CD4-positive, alpha-beta T cell (primary cell): ENCODE measurements at places on chromosomes 1 and 21. TPM values are rescaled to one million over a fixed set of nuclear protein-coding genes. Genes with fewer than 3 reads are reported as not detected.

SPATA45 gene
- total RNA-seq: not detected

HES3 gene
- not detected for total RNA-seq

- no peaks in the 10 kb centered on the region for H3K36me3 ChIP-seq
- H3K4me3 ChIP-seq: no peak overlapping the region
- no peak overlapping the region for H3K27ac ChIP-seq
- no peak for DNase-seq
- H3K27me3 ChIP-seq: no peaks in the 10 kb centered on the region
- H3K4me1 ChIP-seq: peaks cover 3% of the 10 kb centered on the region
Measured at GRCh38 chr1:183179033-183179432, 7.0 kb upstream of the LAMC2 start.

GRCh38 chr1:225474986-225475820 lies 47.4 kb upstream of the LBR start:
- DNase-seq: peak; percentile 69
- no peaks in the 10 kb centered on the region for H3K27me3 ChIP-seq
- H3K4me3 ChIP-seq: no peak overlapping the region
- H3K36me3 ChIP-seq: no peaks in the 10 kb centered on the region
- H3K4me1 ChIP-seq: peaks cover 55% of the 10 kb centered on the region

ICOSLG gene
- 22.2 TPM for total RNA-seq

OR2T2 gene
- total RNA-seq: not detected

DNA sequence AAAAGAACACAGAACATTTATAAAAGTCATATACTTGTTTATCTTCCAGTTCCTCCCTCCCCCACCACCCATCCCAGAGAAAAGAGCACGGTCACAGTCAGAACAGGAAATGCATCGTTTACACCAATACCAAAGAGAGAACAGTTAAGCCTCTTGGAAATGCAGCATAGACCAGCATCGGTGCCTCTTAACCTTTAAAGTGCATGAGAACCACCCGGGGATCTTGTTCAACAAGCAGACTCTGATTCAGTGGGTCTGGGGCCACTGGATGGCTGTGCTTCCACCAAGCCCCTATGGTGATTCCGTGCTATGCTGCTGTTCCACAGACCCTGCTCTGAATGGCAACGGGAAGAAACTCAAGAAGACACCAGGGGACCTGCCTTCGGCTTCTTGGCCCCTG lies 19.2 kb downstream of the FAM89A start:
- no peak overlapping the region for H3K27ac ChIP-seq
- H3K4me3 ChIP-seq: no peak overlapping the region
- peaks cover 4% of the 10 kb centered on the region for H3K4me1 ChIP-seq
- H3K36me3 ChIP-seq: no peaks in the 10 kb centered on the region

DNA sequence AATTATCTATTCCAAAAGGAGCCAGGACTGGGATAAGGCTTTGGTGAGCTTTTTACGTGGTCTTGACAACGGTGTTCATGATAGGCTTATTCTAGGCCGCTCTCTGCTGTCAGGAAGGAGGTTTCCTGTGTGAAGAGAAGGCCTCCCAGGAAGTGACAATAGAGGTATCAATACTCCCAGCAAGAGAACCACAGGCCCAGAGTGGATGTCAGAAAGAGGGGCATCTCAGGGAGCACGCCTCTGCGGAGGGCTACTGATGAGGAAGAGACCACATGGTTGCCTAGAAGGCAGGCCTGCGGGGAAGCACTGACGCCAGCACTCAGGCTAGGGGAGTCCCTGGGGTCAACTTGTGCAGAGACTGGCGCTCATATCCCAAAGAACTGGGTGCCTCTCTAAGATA lies 60.4 kb downstream of the ITPKB start:
- no peak for DNase-seq
- peak overlapping the region; percentile 93 for H3K27ac ChIP-seq
- peak overlapping the region; percentile 1 for H3K4me3 ChIP-seq
- H3K27me3 ChIP-seq: no peaks in the 10 kb centered on the region
- H3K4me1 ChIP-seq: peaks cover 98% of the 10 kb centered on the region

TDRD10 gene
- total RNA-seq: not detected

- H3K27ac ChIP-seq: no peak overlapping the region
- no peaks in the 10 kb centered on the region for H3K27me3 ChIP-seq
- H3K4me3 ChIP-seq: no peak overlapping the region
Measured at GRCh38 chr1:11198257-11198656, 9.1 kb downstream of the ANGPTL7 start.

RGSL1 gene
- total RNA-seq: not detected

RHCE gene
- total RNA-seq: 0.25 TPM

DNA sequence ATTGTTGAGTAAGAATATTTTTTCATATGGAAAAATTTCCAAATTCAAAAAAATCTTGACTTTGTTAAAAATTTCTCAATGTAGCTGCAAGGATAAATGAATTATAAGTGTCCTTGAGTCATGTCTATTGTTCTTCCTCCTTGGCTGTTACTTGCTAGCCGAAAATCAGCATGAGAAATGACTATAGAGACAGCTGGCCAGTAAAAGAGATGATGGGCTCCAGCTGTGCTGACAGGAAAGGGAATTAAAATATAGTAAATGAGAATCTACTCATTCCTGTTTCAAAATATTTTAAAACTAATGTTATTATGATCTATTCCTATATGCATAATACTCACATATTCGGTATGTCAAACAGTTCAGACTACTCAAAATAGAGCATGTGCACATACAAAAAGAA lies 1292.6 kb downstream of the BRINP3 start:
- H3K4me3 ChIP-seq: no peak overlapping the region
- no peak overlapping the region for H3K27ac ChIP-seq
- no peaks in the 10 kb centered on the region for H3K27me3 ChIP-seq
- H3K4me1 ChIP-seq: no peaks in the 10 kb centered on the region

AMY1A gene
- total RNA-seq: not detected

HSD11B1 gene
- 0.33 TPM for total RNA-seq

TRIM67 gene
- total RNA-seq: not detected

DNA sequence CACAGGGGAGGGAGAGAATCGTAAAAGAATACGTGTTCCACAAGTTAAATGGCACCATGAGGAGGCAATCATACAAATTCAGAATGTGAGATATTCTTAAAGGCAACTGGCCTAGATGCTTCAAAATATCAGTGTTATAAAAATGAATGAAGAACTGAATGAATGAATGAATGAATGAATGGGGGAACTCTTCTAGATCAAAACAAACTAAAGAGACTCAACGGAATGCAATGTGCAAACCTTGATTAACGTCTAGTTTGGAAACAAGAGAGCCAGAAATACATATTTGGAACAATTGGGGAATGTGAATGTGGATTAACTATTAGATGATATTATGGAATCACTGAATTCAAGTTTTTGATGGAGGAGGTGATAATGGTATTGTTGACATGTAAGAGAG lies 16.8 kb downstream of the CFAP45 start:
- no peak overlapping the region for H3K4me3 ChIP-seq
- no peaks in the 10 kb centered on the region for H3K27me3 ChIP-seq
- DNase-seq: no peak
- H3K4me1 ChIP-seq: peaks cover 6% of the 10 kb centered on the region
- H3K36me3 ChIP-seq: no peaks in the 10 kb centered on the region
- H3K27ac ChIP-seq: no peak overlapping the region

DNA sequence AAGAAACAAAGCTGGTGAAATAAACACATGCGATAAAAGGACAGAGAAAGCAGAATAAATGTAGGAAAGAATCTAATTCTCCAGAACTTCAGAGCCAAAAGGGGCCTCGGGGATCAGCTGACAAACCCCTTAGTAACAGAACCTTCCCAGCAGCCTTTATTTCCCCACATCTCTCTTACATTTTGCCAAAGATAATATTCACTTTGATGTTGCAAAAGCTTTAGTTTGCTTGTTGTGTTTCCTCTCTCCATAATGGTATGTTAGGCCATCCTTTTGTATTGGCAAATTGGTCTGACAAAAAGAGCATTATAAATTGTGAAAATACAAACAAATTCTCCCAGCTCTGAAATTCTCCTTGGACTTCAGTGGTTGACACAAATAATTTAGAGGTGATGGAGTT lies 54.9 kb downstream of the OPTC start:
- no peak overlapping the region for H3K4me3 ChIP-seq
- no peak for DNase-seq
- no peaks in the 10 kb centered on the region for H3K4me1 ChIP-seq

TMEM82 gene
- total RNA-seq: not detected

DNA sequence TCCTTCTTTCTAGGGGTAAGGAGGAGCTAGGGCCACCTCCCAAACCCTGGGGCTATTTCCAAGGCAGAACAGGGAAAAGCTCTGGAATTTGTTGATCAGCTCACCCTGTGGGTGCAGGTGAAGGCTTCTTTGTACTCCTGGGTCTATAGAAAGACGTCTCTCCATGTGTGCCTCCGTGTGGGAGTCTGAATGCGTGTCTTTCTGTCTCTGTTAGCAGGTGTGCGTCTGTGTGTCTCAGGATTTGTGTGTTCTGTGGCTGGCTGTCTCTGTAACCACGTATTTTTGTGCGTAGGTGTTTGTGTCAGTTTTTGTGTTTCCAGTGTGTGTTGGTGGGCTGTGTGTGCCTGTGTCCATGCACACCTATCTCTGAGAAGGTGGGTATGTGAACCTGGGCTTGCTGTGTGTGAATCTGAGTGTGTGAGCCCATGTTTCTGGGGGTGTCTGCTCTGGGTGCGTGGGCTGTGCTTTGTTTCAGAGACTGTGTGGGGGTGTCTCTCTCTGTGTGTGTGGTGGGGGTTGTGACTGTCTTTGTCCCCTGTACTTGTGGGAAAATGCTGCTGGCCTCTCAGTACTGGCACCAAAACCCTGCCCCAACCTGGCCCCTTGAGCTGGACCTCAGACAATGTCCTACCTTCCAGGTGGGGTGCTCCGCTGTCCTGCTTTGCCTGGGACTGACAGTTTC lies 12.7 kb upstream of the ETV3L start:
- H3K27me3 ChIP-seq: peaks cover 7% of the 10 kb centered on the region
- no peak for DNase-seq
- H3K4me1 ChIP-seq: peaks cover 3% of the 10 kb centered on the region
- no peak overlapping the region for H3K27ac ChIP-seq
- H3K4me3 ChIP-seq: no peak overlapping the region

NLRP3 gene
- total RNA-seq: 8.5 TPM

GRCh38 chr1:158830904-158831507 lies at the start of gene MNDA:
Gene MNDA, plus strand, starts transcription at chr1:158831351. Its CDS starts 10,803 bp downstream, at chr1:158842154.
- no peaks in the 10 kb centered on the region for H3K27me3 ChIP-seq
- H3K36me3 ChIP-seq: no peaks in the 10 kb centered on the region
- H3K4me3 ChIP-seq: peak within 1 kb of the TSS; percentile 10
- no peak within 1 kb of the TSS for H3K27ac ChIP-seq

DNA sequence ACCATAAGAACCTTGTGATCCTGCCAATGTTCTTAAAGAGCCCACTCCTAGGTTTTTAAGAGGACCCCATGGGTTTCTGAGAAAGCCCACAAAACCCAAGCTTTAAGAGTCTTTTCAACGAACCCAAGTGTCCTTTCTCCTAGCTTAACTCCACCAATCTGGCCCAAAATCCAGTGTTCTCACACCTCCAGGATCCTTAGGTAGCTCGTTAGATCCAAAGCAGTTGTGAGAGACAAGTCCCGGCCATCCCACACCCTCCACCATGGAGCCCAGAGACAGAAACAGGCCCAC lies 1.7 kb downstream of the DENND4B start:
- H3K27me3 ChIP-seq: no peaks in the 10 kb centered on the region
- H3K4me1 ChIP-seq: peaks cover 57% of the 10 kb centered on the region
- peak overlapping the region; percentile 84 for H3K4me3 ChIP-seq
- DNase-seq: no peak
- H3K27ac ChIP-seq: peak overlapping the region; percentile 94
- H3K36me3 ChIP-seq: peaks cover 67% of the 10 kb centered on the region

DNA sequence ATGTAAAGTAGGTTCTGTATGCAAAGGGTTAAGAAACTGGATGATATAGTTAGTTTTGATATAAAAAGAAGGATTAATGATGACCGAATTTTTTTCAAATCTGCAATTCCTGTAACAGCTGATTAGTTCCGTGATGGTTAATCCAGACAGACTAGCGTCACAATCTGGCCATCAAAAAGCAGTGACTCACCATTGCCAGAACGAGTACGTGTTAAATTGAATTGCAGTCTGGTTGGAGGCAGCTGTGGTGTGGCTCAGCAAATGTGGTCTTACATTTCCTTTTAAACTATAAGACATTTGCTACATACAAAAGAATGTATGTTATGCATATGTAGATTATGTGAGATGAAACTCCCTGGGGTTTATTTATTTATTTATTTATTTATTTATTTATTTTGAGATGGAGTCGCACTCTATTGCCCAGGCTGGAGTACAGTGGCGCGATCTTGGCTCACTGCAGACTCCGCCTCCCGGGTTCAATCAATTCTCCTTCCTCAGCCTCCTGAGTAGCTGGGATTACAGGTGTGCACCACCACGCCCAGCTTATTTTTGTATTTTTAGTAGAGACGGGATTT lies 139.8 kb downstream of the RYR2 start:
- H3K27me3 ChIP-seq: no peaks in the 10 kb centered on the region
- no peaks in the 10 kb centered on the region for H3K36me3 ChIP-seq
- DNase-seq: no peak
- no peaks in the 10 kb centered on the region for H3K4me1 ChIP-seq
- H3K27ac ChIP-seq: no peak overlapping the region

FCER1G gene
- total RNA-seq: 2.0 TPM

AGT gene
- not detected for total RNA-seq

- H3K4me3 ChIP-seq: no peak overlapping the region
- no peak overlapping the region for H3K27ac ChIP-seq
- no peak for DNase-seq
- no peaks in the 10 kb centered on the region for H3K36me3 ChIP-seq
- H3K27me3 ChIP-seq: no peaks in the 10 kb centered on the region
Measured at GRCh38 chr1:190852611-190853010, 374.9 kb upstream of the BRINP3 start.

DNA sequence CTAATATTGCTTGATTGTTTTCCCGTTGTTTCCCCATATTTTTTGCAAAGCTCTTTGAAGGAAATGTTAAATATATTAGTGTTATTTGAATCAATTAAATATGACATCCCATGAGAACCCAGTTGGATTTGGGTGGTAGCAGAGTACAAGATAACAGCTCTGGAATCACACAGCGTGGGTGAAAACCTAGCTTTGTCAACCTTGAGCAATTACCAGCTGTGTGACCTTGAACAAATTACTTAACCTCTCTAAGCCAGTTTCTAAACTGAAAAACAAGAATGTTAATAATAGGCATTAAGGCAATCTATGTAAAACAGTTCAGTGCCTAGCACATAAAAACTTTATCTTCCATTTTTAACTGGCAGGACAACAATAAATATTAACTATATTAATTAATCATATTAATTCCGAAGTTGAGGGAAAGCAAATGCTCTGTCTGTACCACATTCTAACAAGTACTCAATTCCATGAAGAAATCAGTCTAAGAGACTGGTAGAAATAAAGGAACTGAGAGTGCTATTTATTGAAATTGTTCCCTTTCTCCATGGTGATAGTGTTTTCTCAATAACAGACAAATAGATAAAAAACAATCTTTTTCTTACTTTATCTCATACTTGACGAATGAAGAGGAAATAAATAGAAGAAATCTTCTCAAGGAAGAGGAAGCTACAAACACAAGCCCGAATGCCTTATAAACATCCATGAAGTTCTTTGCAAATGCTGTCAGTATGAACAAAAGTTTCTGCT lies 27.0 kb downstream of the DNASE2B start:
- no peaks in the 10 kb centered on the region for H3K36me3 ChIP-seq
- H3K4me3 ChIP-seq: no peak overlapping the region
- no peaks in the 10 kb centered on the region for H3K27me3 ChIP-seq
- no peak for DNase-seq
- H3K27ac ChIP-seq: no peak overlapping the region

GRCh38 chr1:10252508-10252907 lies 42.1 kb downstream of the KIF1B start:
- no peaks in the 10 kb centered on the region for H3K4me1 ChIP-seq
- no peak overlapping the region for H3K4me3 ChIP-seq
- no peaks in the 10 kb centered on the region for H3K27me3 ChIP-seq
- no peaks in the 10 kb centered on the region for H3K36me3 ChIP-seq
